Mucosa of descending colon (tissue), 3 donors: ENCODE measurements at places on chromosomes 13 and 19.

- peak; percentile 86 for DNase-seq
These were observed 13.5 kb upstream of the TLE5 start for GRCh38 chr19:3075605-3076431.

- peak; percentile 80 for DNase-seq
These were observed 3.6 kb downstream of the LTBP4 start for GRCh38 chr19:40604647-40605215.

DNA sequence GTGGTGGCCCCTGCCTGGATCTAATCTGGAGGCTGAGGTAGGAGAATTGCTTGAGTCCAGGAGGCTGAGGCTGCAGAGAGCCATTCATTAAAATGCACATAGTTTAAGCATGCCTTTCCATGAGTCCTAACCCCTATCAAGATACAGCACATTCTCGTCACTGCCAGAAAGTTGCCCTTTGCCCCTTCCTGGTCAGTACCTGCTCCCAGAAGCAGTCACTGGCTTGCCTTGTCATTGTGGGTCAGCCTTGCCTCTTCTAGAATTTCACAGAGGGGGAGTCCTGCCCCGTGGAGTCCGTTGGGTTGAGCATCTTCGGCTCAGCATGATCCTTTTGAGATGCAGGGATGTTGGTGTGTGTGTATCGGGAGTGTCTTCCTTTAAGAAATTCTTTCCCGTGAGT lies 10.8 kb downstream of the BICRA start:
- DNase-seq, result no peak

GRCh38 chr19:2803486-2804155 lies 16.0 kb upstream of the ZNF554 start:
- DNase-seq, result no peak

DNA sequence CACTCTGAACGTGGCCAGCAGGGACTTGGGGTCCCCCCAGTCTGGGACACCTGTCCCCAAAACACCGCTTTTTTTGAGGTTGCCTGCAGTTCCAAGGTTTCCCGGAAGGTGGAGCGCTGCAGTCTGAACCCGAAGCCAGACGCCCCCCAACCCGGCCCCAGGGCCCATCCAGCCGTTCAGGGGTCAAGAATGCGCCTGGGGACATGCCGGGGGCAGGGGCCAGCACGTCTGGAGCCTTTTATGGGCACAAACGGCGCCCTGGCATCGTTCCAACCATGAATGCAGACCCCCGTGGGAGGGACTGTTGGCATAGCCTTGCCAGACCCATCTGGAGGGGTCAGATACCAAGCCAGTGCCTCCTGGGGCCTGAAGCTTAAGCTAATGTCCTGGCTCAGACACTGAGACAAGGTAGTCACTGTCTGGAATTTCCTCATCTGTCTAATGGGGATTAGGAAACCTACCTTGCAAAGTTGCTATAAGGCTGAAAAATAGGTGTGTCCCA lies 6.9 kb downstream of the S1PR5 start:
- DNase-seq, result peak; percentile 50

DNA sequence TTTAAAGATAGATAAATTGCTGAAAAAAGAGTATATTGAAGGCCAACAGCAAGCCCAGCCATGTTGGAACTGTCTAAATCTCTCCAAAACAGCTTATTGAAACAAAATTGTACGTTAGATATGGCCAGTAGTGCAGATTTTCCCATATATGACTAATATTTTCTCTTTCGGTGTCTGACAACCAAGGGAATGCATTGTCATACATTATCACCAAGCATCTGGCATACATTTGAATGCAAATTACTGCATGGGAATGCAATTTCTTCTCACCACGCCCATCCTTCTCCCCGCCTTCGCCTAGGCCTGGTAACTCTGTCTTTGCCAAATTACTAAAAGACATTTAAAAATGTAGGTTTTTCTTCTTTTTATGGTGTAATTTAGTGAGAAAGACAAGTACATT lies 32.5 kb upstream of the IRS2 start:
- no peak for DNase-seq

DNA sequence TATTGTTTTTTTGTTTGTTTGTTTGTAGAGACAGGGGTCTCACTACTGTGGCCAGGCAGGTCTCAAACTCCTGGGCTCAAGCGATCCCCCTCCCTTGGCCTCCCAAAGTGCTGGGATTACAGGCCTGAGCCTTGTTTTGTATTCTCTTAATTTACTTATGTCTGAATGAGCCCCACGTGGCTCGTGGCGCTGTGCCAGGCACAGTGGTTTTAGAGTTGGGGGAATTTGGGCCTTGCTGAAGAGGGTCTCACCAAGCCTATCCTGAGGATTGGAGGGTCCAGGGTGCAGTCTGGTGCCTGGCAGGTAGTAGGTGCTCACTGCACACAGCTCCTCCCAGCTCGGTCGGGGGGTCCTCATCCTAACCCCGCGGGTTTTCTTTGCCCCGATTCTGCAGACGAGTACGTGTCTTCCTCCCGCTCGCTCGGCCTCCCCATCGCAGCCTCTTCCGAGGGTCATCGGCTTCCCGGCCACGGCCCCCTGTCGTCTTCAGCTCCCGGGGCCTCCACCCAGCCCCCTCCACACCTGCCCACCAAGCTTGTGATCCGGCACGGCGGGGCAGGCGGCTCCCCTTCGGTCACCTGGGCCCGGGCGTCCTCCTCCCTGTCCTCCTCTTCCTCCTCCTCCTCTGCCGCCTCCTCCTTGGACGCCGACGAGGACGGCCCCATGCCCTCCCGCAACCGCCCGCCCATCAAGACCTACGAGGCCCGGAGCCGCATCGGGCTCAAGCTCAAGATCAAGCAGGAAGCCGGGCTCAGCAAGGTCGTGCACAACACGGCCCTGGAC lies 12.1 kb upstream of the EHD2 start:
- no peak for DNase-seq

GRCh38 chr13:31201341-31202031 lies 1.7 kb downstream of the B3GLCT start:
- DNase-seq, result no peak

GRCh38 chr13:44470638-44471562 lies 97.3 kb downstream of the SERP2 start:
- no peak for DNase-seq

- no peak for DNase-seq
These were observed 131.5 kb upstream of the SPACA7 start for GRCh38 chr13:112244495-112245177.

- DNase-seq, result no peak
These were observed 162.4 kb downstream of the PCDH20 start for GRCh38 chr13:61253105-61253877.

GRCh38 chr19:3710265-3710812 lies 2.2 kb downstream of the TJP3 start:
- peak; percentile 96 for DNase-seq

DNA sequence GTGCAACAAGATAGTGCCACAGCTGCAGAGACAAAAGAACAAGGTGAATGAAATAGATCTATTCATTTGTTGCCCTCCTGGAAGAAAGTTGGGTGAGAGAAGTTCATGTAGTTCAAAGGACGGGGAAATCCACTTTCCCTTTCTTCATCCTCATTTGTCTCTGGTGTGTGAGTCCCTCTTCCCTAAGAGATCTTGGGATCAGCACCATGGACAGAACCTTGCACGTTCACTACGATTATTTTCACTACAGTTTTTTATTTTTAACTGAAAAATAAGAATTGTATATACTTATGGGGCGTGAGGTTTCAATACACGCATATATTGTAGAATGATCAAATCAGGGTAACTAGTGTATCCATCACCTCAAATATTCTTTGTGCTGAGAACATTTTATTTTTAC lies 29.2 kb downstream of the NLRP5 start:
- DNase-seq, result no peak
